ENCODE measurements at places on chromosomes 3 and 15. TPM values are rescaled to one million over a fixed set of nuclear protein-coding genes. Genes with fewer than 3 reads are reported as not detected.

The PLA1A gene
- 1.2 TPM for total RNA-seq

The GABRB3 gene
- not detected for total RNA-seq

The CLRN1 gene
- total RNA-seq: not detected

The PIK3CA gene
- total RNA-seq: 19.2 TPM

The CCR9 gene
- total RNA-seq: 0.14 TPM

The GRIP2 gene
- 0.07 TPM for total RNA-seq

The IQCF5 gene
- not detected for total RNA-seq

The SNTN gene
- total RNA-seq: not detected
